ENCODE measurements at places on chromosomes 13 and 19.

DNA sequence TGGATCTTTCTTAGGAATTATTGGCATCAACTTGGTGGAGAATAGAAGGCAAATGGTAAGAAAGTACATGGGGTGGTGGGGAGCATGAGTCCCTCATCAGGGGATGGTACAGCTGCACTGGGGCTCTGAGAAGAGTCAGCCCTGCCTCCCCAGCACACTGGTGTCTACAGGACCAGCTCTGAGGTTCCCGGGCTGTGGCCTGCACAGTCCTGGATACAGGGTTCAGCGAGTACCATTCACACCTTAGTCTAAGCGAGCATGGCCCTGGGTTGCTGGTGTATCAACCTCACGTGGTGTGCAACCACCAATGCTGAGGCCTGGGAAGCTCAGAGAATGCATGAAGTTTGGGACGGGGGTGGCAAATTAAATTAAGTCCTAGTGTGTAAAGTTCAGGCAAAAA, 10.1 kb downstream of the TMEM255B start:
- DNase-seq = no peak

GRCh38 chr19:29886586-29886985, 55.5 kb upstream of the URI1 start:
- DNase-seq = no peak

GRCh38 chr13:94917824-94918223, 205.5 kb upstream of the SOX21 start:
- no peak for DNase-seq

- no peak for DNase-seq
Observed at GRCh38 chr13:111485491-111486250, 165.2 kb downstream of the TEX29 start.

DNA sequence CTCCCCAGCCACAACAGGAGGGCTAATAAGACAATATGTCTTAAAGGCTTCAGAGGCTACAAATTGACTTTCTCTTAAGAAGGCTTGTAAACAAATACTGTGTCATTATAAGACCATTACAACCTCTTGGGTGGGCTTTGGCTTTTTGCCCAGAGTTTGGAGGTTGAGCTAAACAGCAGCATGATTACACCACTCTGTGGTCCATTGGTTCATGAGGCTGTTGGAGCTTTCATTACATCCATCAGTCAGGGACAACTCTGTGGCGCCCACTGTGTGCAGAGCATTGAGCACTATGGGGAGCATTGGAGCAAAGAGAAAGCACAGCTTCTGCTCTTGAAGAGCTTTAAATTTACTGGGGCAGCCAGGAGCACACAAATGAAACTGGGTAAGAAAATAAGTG, 75.9 kb downstream of the TNFSF11 start:
- no peak for DNase-seq

DNA sequence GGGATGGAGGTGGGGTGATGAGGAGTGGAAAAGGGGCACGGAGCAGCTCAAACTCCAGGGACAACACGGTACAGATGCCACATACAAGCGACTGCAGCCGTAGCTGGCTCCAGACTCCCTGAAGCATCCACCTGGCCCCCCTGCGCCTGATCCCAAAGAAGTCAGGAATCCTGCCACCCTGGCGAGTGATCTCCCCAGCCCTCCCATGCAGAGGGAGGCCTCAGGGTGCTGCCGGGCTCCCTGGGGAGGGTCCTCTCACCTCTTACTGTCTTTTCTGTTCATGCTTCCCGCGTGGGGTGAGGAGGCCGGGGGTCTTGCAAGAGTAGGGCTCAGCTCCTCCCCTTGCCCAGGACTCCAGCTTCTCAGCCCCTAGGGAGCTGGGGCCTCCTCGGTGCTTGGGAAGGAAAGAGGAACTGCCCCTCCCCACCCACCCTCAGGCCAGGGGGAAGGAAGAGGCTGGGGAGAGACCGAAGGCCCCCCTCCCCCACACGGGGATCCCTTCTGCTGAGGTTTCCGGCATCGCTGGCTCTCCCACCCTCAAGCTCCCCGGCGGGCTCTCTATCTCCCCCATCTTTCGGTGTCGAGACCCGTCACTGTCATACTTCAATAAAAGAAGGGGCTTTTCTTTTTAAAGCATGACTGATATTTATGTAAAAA, at the start of gene RASGRP4:
Gene RASGRP4 (minus strand): TSS at position 410 of the 657 bp plus-strand sequence. CDS start 128 bp downstream, at position 282.
- no peak for DNase-seq

GRCh38 chr13:110841846-110842245, 73.0 kb downstream of the ANKRD10 start:
- no peak for DNase-seq

- DNase-seq = no peak
Observed at GRCh38 chr19:17404015-17404414, 1.4 kb downstream of the BST2 start.

- no peak for DNase-seq
Observed at GRCh38 chr13:97724450-97724849, 229.0 kb upstream of the IPO5 start.
